ENCODE measurements at places on chromosomes 5 and 9.

DNA sequence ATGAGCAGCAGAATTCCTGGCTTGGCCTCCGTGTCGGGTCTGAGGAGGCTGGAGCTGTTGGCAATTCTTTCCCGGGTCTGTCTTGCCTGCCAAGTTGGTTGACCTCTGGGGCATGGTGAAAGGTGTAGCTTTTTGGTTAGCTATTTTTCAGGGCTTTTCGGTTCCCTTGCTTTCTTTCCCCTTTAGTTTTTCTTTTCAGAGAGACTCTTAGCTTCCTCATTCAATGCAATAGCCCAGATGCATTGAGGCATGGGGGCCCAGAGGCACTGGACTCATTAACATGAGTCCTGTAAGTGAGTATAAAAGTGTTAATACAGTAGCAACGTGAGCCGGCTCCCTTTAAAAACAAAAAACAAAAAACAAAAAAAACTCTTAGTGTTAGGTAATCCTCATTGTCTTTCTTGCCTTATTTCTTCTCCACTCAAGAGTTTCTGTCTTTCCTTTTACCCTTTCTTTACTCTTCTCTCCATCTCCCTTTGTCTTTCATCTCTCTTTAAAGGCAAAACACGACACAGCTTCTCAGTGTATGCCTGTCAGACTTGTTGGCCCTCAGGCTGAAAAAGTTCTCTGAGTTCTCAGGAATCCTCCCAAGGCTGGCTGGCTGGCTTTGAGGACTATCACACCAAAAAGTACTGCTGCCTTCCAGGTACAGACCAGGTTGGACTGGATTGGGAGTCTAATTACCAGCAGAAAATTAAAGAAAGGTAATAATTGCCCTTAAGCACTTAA, 289.9 kb upstream of the TUT7 start:
- no peak for DNase-seq

DNA sequence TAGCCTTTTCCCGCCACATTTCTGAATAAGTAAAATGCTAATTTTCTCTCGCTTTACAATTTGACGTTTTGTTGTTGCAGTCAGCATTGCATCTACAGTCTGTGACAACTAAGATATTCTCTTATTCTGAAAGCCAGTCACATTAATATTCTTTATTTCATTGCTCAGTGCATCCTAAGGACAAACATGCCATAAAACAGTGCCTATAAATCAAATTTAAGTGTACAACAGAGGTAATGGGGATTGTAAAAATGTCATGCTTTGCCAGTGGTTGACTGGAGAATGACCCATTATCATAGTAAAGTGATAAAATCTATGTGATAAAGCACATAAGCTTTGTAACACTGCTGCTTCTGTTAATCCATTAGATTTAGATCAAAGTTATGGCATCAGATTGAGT, 1850.0 kb upstream of the ACO1 start:
- no peak for DNase-seq

DNA sequence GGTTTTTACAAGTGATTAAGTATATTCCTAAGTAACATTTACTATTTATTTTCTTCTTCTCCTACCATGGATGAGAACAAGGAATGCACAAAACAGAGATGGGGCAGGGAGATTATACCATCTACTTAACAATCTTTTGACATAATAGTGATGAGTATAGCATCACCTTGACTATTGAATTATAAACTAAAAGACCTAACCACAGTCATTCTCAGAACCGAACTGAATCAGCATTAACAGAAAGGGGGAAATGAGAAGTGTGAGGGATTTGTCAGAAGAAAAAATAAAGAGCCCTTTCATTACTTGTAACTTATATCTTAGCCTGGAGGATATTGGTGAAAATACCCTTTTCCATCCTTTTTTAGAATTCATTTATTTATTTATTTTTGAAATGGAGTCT, 21.9 kb downstream of the OR2Y1 start:
- DNase-seq = no peak

- DNase-seq = peak; percentile 52
These were observed 63.9 kb downstream of the PCDH1 start for GRCh38 chr5:141814064-141814964.

- no peak for DNase-seq
These were observed 35.1 kb upstream of the ORM1 start for GRCh38 chr9:114287763-114288192.

DNA sequence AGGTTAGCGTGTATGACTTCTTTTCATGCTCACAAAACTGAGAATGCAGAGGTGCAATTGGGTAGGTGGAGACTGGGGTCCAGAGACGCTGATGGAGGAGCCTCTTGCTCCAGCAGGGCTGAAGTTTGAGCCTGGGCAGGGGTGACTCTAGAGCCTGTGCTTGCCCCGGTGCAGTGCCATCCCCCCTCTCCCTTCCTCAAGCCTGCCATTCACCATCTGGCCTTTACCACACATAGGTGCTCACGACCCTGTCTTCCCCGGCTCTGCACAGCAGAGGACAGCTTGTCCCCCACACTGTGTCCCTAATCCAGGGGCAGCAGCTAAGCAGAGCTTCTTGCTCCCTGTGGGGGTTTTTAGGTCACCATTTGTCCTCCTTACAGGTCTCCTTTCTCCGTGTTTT, 86.5 kb downstream of the DAP start:
- no peak for DNase-seq

DNA sequence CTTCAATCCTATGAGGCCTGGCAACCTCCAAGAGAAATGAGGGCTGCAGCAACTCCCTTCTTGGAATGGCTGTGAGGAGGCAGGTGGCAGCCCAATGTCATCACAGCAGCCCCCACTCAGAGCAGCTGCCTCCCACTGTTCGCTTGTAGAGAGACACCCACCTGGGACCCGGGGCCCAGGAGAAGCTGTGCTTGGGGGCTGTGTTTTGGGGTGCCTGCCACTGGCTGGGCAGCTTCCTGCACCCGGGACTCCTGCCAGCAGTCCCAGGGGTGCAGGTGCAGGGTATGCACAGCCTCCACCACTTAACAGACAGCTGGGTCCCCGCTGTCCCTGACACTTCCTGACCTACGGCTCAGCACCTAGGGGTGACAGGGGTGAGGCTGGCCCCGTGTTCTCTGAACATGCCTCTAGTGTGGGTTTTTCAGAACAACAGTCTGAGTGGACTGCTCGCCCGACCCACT, 26.2 kb downstream of the NIPAL4 start:
- no peak for DNase-seq

GRCh38 chr9:70229579-70229978, 29.2 kb upstream of the SMC5 start:
- no peak for DNase-seq

DNA sequence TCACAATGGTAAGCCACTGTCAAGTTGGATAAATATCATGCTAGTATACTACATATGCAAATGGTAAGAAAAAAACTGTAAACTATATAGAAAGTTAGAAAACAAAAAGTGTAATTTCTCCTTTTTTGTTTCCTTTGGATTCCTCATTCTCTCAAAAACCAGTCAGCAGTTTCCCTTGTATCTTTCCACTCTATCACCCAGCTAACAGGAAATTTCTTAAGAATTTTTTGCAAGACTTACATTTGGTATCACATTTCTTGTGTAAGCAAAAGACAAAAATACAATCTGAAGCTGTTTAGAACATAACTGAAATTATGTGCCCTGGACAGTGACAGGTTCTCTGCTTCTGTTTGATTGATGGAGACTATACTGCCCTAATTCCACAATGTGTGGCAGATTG, 25.2 kb upstream of the MSH3 start:
- peak; percentile 80 for DNase-seq

DNA sequence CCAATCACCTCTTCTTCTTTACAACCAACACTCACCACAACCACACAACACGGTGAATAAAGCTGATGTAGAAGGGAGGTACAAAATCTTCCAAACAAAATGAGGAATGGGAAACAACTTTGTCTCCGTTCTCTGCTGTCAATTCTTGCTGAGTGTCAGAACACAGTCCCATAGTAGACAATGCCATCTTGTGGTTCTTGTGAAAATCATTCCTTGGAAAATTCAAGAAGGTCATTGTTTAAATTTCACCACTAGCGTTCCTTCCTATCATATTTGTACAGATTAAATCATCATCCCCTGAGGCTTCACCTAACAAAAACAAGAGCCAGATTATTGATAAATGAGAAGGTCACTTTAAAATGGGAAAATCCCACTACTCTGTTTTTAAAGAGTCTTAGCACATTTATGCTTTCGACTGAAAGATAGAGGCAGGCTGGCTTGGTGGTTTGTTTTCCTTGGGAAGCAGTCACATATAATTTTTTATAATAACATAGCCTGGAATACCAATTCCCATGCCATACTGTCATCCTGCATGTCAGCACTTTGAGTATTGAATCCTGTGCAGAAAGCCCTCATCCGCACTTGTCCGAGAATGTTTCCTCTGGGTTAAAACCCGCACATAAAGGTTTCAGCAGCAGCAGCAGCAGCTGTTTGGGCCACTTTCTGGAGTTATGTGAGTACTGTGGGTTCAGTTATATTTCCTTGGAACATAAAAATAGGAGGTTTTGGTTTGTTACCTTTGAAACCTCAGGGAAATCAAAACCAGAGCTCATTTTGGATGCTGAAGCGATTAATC, 395.0 kb upstream of the SMARCA2 start:
- no peak for DNase-seq

DNA sequence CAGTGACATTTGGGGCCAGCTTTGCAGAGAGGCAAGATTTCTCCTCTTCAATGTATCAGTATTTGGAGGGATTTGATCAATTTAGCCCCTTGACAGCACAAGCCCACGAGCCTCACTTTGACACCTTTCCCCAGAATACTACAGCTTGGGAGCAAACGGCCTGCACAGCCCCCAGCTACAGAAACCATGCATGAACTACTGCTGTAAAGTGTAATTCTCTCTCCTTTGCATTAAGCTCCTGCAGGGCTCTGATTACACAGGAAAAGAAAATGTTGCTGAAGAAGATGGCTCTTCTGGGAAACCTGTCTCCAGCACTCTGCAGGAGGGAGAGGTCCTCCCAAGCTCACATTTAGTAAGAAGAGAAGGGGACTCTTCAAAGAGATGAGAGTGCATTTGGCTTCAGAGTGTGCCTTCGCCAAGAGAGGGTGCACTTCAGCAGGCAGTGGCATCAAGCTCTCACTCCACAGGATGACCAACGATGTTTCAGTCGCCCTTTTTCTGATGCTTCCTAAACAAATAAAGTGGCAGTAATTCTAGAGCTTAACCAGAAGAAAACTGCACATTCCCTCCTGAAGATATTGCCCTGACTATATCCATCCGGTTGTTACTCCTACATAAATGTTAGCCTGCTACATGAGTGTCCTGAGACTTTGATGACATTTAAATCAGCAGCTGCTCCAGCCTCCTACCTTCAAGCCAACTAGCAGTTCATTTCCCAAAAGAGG, 272.2 kb downstream of the AUH start:
- DNase-seq = peak; percentile 23

DNA sequence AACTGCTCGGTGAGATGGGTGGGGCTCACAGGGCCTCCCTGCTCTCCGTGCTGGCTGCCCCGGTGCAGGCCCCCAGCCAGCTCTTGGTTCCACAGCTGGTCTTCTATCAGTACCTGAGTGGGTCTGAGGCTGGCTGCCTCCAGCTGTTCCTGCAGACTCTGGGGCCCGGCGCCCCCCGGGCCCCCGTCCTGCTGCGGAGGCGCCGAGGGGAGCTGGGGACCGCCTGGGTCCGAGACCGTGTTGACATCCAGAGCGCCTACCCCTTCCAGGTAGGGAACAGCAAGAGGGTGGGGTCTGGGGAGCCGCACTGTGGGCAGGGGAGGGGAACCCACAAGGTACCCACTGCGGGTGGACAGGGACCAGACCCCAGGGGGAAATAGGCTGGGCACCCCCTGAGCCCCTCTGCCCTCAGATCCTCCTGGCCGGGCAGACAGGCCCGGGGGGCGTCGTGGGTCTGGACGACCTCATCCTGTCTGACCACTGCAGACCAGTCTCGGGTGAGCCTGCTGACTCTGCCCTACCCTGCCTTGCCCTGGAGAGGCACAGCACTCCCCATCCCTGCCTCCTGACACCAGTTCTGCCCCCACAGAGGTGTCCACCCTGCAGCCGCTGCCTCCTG, 2.8 kb downstream of the MAMDC4 start:
- DNase-seq = no peak

DNA sequence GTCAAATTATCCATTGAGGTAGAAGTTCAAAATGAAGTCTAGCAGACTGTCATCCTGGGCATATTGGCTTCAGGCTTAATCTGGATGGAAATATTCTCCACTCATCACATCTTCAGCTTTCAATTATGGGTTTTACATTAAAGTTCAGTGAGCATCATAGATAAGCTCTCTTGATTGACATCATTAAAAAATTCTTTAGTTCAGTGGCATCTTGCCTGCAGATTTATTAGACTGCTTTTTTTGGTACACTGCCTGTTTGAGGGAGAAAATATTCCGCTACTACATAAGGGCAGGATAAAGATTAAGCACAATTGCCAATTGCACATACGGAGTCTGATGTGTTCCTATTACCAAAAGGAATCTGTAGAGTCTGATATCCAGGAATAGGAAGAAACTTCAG, 2353.8 kb downstream of the MAT2B start:
- DNase-seq = no peak

- DNase-seq = peak; percentile 29
These were observed 28.3 kb upstream of the GOLPH3 start for GRCh38 chr5:32202394-32202793.

DNA sequence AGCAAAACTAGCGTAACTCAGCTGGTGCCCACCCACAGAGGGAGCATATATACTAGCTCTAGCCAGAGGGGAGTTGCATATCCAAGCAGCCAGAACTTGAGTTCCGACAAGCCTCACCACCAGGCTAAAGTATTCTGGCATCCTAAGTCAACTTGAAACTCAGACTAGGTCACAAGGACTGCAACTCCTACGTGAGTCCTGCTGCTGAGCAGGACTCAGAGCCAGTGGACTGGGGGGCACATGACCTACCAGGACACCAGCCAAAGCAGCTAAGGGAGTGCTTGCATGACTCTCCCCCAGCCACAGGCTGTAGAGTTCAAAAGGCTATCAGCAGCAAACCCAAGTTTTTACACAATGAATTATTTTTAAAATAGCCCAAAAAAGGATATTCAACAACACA, 26.1 kb downstream of the SPDL1 start:
- DNase-seq = no peak

DNA sequence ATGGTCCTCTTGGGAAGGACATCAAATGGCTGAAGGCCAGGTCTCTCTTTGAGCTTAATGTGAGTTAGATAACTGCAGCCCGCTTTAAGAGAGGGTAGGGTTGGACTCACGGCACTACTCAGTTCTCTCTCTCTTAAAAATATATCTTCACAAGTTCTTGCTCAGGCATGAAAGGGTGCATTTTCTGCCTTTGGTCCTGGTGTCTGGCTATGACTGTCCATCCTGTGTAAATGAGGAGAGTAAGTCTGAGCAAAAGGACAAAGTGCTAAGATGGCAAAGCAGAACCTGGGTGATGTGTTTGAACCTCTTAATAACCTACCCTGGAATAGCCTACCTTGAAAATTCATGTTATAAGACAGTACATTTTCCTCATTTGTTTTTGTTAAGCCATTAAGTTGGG, 293.4 kb downstream of the PDE4D start:
- DNase-seq = no peak

DNA sequence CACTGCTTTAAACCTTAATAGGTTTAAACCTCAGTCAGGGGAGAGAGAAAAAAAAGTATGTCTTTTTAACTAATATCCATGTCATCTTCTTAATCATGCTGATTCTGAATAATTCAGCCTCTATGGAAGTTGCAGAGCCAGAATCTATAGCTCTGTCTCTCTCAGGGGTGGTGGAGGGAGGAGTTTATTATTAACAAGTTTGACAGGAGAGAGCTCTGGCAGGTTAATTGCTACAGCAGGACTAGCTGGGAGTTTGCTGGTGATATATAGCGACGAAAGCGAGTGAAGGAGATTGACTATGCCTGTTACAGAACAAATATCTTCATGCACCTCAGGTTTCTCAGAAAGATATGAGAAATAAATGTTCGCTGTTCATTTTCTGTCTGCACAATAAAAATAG, 586.4 kb downstream of the TLE4 start:
- DNase-seq = no peak

Measured in inflammatory macrophage (primary cell).